ENCODE measurements at places on chromosomes 13 and 19. TPM values are rescaled to one million over a fixed set of nuclear protein-coding genes. Genes with fewer than 3 reads are reported as not detected.

KIR2DL1 gene
- not detected for total RNA-seq

ZSWIM4 gene
- 9.8 TPM for total RNA-seq

ZNF317 gene
- total RNA-seq = 50.0 TPM

CEP89 gene
- total RNA-seq = 18.0 TPM

KLK15 gene
- not detected for total RNA-seq

NANOS3 gene
- total RNA-seq = 1.8 TPM

CGB7 gene
- not detected for total RNA-seq

IL12RB1 gene
- 43.3 TPM for total RNA-seq

AMER2 gene
- total RNA-seq = not detected

BAX gene
- 232 TPM for total RNA-seq
